Thymus (tissue), 14 donors: ENCODE measurements at places on chromosomes 13 and 19. TPM values are rescaled to one million over a fixed set of nuclear protein-coding genes. Genes with fewer than 3 reads are reported as not detected.

The PALM gene
- 2.2 TPM for total RNA-seq

The WTIP gene
- total RNA-seq, result 2.5 TPM

- H3K27me3 ChIP-seq, result no peaks in the 10 kb centered on the region
- no peak for DNase-seq
- no peaks in the 10 kb centered on the region for H3K36me3 ChIP-seq
- H3K4me3 ChIP-seq, result no peak overlapping the region
- no peak overlapping the region for H3K27ac ChIP-seq
- H3K4me1 ChIP-seq, result no peaks in the 10 kb centered on the region
Measured at GRCh38 chr13:64413529-64413928, 2816.6 kb downstream of the PCDH9 start.

- peak overlapping the region; percentile 56 for H3K27ac ChIP-seq
- peaks cover 11% of the 10 kb centered on the region for H3K4me1 ChIP-seq
- H3K27me3 ChIP-seq, result peaks cover 33% of the 10 kb centered on the region
- peak overlapping the region; percentile 81 for H3K4me3 ChIP-seq
- no peak for DNase-seq
Measured at GRCh38 chr13:106534639-106535551, 567 bp downstream of the EFNB2 start.

GRCh38 chr13:95176611-95177259 lies 124.5 kb downstream of the ABCC4 start:
- no peak for DNase-seq
- H3K27me3 ChIP-seq, result no peaks in the 10 kb centered on the region
- H3K4me1 ChIP-seq, result no peaks in the 10 kb centered on the region
- no peak overlapping the region for H3K4me3 ChIP-seq
- H3K36me3 ChIP-seq, result no peaks in the 10 kb centered on the region
- peak overlapping the region; percentile 50 for H3K27ac ChIP-seq

DNA sequence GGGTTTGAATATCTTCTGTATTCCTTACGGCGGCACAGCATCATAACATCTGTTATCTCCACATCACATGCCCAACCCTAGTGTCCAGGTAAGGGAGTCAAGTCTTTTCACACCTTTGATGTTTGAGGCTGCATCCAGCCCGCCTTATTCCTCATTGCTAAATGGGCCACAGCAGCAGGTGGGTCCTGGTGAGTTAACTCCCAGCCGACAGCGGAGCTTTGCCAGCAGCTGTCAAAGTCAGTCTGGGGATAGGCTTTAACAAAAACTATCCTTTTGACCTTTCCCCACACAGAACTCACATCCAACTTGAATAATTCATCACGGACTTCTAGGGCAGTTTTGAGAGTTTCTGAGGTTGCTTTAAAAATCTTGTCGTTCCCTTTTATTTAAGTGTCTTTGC lies 235.1 kb downstream of the DLEU7 start:
- H3K36me3 ChIP-seq, result no peaks in the 10 kb centered on the region
- no peak for DNase-seq
- no peaks in the 10 kb centered on the region for H3K27me3 ChIP-seq
- no peak overlapping the region for H3K27ac ChIP-seq
- H3K4me1 ChIP-seq, result peaks cover 15% of the 10 kb centered on the region

- H3K36me3 ChIP-seq, result no peaks in the 10 kb centered on the region
- no peak overlapping the region for H3K27ac ChIP-seq
- DNase-seq, result no peak
- peaks cover 5% of the 10 kb centered on the region for H3K27me3 ChIP-seq
- H3K4me1 ChIP-seq, result no peaks in the 10 kb centered on the region
Measured at GRCh38 chr19:49188626-49189200, 31.1 kb downstream of the TRPM4 start.

DNA sequence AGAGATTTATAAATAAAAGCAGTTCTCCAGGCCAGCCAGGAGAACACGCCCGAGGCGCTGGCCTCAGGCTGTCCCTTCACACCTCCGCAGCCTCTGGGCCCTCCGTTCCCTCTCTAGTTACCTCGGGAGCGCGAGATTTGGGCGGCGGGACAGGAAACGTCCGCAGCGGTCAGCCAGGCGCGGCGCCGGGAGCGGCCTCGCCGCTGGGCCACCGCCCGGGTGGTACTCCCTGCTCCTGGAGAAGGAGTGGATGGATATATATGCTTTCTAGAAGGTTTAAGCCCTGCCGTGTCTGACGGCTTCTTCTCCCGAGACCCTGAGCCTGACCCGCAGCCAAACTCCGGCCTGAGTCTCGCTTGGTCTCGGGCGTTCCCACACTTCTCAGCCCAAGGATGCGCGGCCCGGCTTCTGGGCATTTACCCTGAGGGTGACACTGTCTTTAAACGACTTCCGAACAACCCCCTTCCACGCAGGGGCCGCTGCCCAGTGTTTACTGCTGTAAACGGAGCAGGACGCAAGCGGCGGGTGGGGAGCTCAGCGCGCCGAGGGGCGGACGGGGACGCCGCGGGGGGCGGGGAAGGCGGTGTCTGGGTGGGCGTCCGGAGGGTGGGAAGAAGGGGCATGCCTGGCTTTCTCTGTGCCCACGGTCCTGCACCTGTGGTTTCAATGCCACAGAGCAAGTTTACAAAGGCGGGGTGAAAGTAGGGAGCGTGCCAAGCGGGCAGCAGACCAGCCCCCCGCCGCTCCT lies 2.0 kb upstream of the ZIC2 start:
- no peak for DNase-seq
- peaks cover 15% of the 10 kb centered on the region for H3K4me1 ChIP-seq
- H3K36me3 ChIP-seq, result no peaks in the 10 kb centered on the region
- no peak overlapping the region for H3K27ac ChIP-seq
- H3K4me3 ChIP-seq, result peak overlapping the region; percentile 55

DNA sequence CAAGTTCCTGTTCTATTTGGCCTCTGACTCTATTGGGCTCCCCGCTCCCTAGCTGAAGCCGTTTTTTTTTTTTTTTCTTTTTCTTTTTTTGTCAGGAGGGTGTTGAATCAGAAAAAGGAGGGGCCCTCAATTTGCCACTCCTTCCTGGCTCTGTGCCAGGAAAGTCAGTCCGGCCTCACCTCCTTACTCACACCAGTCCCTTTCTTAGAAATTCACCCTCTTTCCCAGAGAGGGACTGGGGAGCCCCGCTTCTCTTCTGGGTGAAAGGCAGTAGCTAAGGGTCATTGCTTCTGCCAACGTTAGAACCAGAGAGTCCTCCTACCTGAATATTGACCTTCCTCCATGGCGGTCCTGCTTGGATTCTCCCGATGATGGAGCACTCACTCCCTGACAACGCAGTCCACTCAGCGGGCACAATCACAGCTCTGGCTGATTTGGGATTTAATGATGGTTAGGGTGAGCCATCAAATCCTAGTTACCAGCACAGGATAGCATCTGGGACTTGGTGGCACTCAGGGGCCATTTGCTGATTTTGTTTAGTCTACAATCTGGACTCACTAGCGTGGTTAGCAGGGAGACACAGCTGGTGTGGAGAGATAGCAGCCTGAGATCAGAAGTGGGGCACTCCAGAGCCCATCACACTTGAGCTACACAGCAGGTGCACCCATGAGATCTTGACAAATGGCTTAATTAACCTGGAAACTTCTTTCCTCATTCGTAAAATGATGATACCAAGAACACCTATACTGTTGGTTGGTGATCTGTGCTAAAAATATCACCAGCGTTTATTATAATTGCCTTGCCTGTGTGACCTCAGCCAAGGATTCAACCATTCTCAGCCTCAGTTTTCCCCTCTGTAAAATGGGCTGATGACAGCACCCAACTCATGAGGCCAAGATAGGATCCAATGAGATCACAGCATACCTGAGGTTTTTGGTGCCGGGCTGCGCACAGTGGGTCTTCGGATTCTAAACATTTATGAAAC lies 2.2 kb downstream of the FCER2 start:
- H3K4me1 ChIP-seq, result no peaks in the 10 kb centered on the region
- H3K36me3 ChIP-seq, result no peaks in the 10 kb centered on the region
- no peaks in the 10 kb centered on the region for H3K27me3 ChIP-seq
- H3K4me3 ChIP-seq, result no peak overlapping the region
- no peak for DNase-seq
- H3K27ac ChIP-seq, result no peak overlapping the region

DNA sequence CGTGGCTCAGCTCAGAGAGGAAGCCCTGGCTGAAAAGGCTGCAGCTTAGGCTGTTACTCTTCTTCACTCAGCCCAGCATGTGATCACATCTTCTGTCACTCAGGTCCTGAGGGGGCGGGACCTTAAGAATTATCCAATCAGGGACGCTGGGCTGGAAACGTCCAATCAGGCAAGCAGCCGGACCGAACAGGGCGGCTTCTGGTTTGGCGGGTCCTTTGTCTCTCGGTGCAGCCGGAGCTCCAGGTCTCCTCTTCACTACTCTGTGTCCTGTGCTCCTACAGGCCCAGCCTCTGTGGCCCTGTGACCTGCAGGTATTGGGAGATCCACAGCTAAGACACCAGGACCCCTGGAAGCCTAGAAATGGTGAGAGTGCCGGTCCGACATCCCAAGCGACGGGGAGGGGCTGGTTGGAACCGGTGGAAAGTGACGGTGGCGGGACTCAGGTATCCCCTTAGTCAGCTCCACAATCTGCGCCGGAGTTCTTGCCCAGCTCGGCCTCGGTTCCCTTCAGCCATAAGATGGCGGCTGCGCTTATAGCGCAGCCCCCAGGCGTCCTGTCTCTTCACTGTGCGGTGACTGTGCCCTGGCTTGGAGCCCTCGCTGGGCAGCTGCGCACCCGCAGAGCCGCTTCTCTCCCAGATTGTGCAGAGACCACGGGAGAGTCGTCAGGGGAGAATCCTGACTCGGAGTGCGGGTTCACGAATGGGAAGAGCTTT lies at the start of gene ZNF93:
Gene ZNF93 (plus strand): TSS at position 218 of the 716 bp plus-strand sequence. CDS start 143 bp downstream, at position 361.
- peaks cover 8% of the 10 kb centered on the region for H3K4me1 ChIP-seq
- peak; percentile 96 for DNase-seq
- H3K4me3 ChIP-seq, result peak within 1 kb of the TSS; percentile 71
- no peaks in the 10 kb centered on the region for H3K36me3 ChIP-seq
- H3K27me3 ChIP-seq, result no peaks in the 10 kb centered on the region
